Fibroblast of skin of left quadriceps (primary cell): ENCODE measurements at places on chromosomes 12 and 14.

GRCh38 chr12:23259558-23259957 is 634.6 kb downstream of the ETNK1 start:
- no peak for DNase-seq

GRCh38 chr12:26032719-26033241 is 74.3 kb downstream of the RASSF8 start:
- peak; percentile 90 for DNase-seq

- no peak for DNase-seq
Measured at GRCh38 chr12:110737532-110737931, 5.2 kb downstream of the PPP1CC start.

DNA sequence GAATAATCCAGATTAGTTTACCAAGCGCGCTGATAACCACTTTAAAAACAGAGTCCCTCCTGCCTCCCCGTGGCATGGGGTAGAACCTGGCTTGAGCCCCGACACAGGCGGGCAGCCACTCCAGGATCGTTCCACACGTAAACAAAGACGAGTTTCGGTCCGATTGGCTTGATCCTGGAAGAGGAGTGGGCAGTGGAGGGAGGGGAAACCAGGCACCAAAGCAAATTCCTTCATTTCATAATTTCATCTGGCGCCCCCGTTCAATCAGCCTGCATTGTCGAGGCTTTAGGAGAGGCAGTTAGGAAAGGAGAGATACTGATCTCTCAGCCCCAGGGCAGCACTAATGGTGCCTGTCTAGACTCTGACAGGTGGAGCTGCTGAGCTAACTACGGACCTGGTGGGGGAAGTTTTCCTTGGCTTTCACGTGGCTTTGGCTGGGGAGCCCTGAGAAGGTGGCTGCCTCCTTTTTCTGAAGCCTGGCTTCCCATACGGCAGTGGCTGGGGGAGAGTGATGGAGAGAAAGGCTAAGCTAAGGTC is 751 bp upstream of the GPRC5A start:
- DNase-seq = no peak

DNA sequence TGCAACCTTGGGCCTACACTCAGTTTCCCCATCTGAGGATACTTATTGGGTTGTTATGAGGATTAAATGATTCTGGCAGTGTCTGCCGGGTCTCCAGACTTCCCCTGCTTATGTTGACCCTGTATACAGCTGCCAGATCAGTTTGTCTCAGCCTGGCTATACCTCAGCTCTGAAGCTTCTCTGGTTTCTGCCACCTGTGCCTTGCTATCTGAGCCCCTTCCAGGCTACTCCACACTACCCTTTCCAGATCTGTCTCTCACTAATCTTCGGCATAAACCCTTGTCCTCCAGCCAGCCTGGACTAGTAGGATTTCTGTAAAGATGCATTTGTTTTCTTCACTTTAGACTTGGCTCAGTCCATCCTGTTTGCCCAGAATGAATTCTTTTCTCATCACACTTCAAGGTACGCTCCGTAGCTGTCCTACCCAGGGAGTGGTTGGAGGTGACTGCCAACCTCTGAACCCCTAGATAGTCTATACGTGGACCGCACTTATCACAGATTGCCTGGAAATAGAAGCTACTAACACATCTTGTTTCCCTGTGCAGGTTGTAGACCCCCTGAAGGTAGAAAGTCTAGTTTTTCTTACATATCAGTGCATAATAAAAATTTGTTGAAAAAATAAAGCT is 422.4 kb downstream of the RAD51B start:
- DNase-seq = no peak

GRCh38 chr12:39199351-39199750 is 243.6 kb downstream of the KIF21A start:
- DNase-seq = no peak

GRCh38 chr14:51807356-51807755 is 53.1 kb upstream of the GNG2 start:
- DNase-seq = no peak

GRCh38 chr14:103290494-103290893 is 43.5 kb upstream of the EIF5 start:
- no peak for DNase-seq

- DNase-seq = no peak
Measured at GRCh38 chr14:37587881-37588666, 7.0 kb downstream of the FOXA1 start.

- DNase-seq = no peak
Measured at GRCh38 chr14:89648510-89648909, 231.5 kb upstream of the FOXN3 start.

DNA sequence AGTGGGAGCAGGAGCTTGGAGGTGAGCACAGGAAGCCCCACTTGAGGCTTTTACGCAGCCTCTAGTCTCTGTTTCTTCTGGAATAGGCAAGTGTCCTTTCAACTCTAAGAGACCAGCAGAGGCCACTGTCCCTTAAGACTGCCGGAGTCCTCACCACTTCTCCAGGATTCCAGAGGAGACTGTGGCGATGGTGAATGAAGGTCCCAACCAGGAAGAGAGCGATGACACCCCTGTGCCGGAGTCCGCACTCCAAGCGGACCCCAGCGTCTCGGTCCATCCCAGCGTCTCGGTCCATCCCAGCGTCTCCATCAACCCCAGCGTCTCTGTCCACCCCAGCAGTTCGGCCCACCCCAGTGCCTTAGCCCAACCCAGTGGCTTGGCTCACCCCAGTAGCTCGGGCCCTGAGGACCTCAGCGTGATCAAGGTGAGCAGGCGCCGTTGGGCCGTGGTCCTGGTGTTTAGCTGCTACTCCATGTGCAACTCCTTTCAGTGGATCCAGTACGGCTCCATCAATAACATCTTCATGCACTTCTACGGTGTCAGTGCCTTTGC is 442 bp downstream of the FLVCR2 start:
- no peak for DNase-seq

- peak; percentile 88 for DNase-seq
Measured at GRCh38 chr12:118307069-118307954, 65.4 kb downstream of the TAOK3 start.

DNA sequence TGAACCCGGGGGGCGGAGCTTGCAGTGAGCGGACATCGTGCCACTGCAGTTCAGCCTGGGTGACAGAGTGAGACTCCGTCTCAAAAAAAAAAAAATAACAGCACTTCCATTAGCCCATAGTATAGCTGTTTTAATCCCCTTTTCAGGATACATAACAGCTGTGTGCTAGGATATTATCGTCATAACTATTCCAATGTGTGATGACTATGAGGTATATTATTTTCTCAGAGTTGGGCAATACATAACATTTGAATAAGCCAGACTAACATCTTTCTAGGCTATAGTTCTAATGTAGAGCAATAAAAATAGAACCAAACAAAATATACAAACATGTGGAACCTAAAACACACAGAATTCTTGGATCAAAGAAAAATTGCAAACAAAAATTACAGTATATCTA is 57.1 kb downstream of the MARK3 start:
- DNase-seq = no peak

DNA sequence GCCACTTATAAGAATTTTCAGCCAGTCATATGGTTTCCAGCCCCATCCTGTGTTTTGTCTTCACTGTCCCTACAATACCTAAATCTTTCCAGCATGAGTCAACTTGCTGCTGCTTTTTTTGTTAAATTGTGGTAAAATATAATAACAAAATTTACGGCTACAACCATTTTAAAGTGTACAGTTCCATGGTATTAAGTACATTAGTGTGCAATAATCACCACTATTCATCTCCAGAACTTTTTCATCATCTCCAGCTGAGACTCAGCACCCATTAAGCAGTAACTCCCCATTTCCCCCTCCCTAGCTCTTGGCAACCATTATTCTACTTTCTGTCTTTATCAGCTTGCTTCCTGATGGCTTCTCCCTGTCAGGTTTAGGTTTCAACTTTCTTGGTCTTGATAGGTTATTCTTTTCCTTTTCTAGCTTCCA is 39.1 kb downstream of the FRS2 start:
- DNase-seq = peak; percentile 68

- DNase-seq = no peak
Measured at GRCh38 chr12:93758801-93759373, 81.7 kb downstream of the CRADD start.

GRCh38 chr12:120736404-120737331 is 11.0 kb downstream of the ACADS start:
- DNase-seq = no peak

DNA sequence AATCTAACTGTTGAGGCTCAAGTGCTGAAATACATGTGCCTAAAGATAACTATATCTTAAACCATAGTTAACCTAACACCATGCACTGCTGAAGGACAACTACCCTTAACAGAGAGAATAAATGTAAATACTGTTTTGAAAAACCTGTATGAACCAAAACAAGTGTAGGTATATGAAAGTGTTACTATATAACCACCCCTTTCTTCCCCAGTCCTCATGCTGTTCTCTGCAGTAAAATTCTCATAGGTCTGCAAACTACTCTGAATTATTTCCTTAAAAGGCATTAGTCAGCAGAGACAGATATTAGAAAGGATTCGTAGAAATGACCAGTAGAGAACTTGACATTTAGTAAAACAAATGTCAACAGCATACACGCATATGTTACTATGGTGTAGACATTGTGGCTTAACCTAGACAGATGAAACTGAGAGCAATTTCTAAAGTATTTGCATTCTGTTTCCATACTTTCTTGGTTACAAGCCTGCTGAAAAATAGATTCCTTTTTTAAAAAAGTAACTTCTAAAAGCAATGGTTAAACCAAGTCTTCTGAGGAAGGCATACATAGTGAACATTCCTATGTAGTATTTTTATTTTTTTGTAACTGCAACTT is 13.9 kb downstream of the CSRP2 start:
- DNase-seq = no peak

DNA sequence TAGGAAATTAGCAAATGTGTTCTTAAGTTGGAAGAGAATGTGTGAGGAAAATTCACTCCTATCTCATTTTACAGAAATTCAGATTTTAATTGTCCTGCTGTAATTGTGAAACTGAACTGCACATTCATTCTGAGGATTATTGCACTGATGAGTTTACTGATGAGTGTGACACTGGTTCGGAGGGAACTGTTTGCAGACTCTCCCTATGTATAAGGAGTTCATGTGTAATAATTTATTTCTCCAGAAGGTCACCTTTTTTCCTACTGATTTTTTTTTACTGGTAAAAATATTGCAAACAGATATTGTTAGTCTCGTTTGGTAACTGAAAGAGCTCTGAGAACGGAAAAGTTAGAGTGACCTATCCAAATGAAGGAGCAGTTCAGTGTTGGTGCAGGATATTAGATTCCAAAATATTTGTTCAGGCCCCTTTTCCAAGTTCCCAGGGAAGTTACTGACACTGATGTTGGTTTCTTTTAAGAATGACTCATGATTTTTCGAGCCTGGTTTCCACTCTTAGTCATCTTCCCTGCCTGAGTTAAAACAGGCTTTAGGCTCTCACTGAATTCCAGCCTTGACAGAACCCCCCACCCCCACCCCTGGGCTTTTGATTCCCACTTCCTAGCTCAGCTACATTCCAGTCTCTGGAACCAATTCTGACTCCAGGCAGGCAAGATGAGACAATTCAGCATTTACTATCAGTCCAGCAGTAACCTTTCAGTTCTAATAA is 18.4 kb downstream of the ANO6 start:
- peak; percentile 97 for DNase-seq

GRCh38 chr14:88269806-88270420 is 53.2 kb downstream of the KCNK10 start:
- no peak for DNase-seq

GRCh38 chr14:64704743-64705380 is 638 bp downstream of the PLEKHG3 start:
- no peak for DNase-seq

DNA sequence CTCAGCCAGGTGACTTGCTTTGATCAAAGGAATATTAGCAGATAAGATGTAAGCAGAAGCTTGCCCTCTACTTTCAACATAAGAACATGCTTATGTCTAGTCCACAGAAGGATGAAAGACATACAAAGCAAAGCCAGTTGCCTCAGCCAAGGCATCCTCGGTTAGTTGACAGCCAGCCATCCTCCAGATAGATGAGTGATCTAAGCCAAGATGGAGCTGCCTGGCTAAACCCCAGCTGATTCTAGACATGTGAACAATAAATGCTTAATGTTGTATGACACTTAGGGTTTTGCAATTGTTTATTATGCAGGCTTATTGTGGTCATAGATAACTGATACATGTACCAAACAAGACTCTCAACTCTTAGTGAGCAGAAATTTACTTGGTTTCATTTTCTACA is 157.6 kb upstream of the TMTC2 start:
- DNase-seq = no peak

DNA sequence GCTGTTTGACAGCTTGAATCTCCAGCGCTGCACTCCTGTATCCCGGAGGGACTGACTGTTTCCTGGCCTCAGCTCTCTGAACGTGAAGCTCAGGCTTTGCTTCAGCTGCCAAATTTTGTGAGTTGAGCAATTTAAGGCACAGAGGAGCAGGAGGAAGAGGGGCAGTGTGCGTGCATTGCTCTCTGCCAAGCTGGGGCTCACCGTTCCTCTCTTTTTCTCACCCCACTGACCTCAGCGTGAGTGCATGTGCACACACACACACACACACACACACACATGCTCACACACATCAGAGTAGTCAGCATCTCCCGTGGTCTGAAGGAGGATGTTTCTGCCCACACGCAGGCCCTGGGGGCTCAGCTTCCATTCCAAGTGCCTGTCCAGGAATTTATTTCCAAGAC is 27.8 kb upstream of the BDKRB2 start:
- peak; percentile 83 for DNase-seq

GRCh38 chr14:57632649-57633048 is 139.0 kb upstream of the CCDC198 start:
- no peak for DNase-seq

- peak; percentile 6 for DNase-seq
Measured at GRCh38 chr14:55938249-55938791, 179.9 kb upstream of the PELI2 start.

DNA sequence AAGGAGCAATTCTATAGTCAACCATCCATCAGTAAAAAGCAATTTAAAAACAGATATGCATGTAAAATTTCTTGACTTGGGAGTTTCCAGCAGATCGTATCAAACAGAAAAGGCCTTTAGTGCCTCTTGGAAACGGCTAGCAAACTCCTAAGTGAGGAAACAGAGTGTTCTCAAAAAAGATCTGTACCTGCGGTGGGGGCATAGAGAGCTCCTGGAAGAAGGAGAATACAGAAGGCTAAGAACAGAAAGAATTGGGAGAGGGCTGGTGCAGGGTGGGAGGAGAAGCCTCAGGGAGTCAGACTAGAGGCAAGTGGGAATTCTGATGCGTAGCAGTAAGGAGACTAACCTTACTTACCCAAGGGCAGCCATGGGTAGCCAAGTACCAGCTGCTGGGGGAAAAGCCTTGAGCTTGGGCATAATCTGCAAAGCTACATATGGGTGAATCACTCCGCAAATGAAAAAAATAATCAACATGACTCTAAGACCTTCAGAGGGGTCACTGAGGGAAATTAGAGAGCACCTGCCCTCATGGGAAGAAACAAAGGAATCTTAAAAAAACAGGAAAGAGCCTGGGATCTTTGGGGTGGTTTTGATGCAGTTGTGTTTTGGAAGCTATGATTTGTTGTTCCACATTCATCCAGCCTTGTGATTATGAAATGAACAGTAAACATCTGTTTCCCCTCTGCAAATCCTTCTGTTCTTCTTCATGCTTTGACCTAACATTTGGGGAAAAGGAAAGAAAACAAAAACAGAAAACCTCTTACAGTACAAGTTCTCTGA is 10.4 kb downstream of the RHOJ start:
- DNase-seq = no peak

GRCh38 chr12:112350593-112351592 is 31.3 kb downstream of the HECTD4 start:
- no peak for DNase-seq
